Activated CD4-positive, alpha-beta T cell treated with anti-CD3 and anti-CD28 coated beads, Interleukin-2, amount 10 ng/mL, durations not matched to agents 24 days and 14 days (primary cell): ENCODE measurements at places on chromosomes 16 and 17. TPM values are rescaled to one million over a fixed set of nuclear protein-coding genes. Genes with fewer than 3 reads are reported as not detected.

GRCh38 chr17:72409405-72410002 is 288.7 kb downstream of the SOX9 start:
- DNase-seq, result no peak
- H3K27me3 ChIP-seq, result no peaks in the 10 kb centered on the region
- no peak overlapping the region for H3K4me3 ChIP-seq
- no peaks in the 10 kb centered on the region for H3K36me3 ChIP-seq
- H3K4me1 ChIP-seq, result no peaks in the 10 kb centered on the region

DNA sequence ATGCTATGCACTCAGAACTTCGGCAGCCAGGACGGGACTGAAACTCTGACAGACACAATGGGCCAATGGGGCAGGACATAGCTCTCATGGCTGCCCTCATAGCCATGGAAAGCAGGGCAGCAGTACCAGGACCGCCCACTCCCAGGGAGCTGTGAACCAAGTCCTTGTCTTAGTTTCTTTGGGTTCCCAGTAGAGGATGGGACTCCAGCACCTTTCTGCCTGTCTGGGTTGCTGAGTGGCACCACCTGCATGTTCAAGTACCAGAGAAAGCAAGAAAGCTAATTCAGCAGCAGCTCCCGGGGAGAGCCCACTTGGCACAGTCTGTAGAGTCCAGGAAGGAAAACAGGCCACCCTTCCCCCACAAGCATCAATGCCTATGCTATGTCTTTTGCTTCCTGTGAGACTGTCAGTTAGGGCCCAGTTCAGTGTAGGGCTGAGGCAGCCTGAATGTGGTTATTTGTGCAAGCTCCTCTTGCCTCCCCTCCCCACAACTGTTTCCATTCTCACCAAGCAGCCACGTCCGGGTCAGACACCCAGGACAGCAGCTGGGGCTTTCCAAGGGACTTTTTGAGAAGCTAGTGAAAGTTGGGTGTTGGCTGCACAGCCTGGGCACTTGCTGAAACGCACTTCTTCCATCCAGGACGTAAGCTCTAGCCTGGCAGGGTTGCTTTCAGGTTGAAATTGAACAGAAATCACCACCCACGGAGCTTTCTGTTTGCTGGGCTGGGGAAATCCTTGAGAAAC is 7.8 kb downstream of the SUPT4H1 start:
- H3K27ac ChIP-seq, result peak overlapping the region; percentile 100
- H3K36me3 ChIP-seq, result peaks cover 91% of the 10 kb centered on the region
- no peaks in the 10 kb centered on the region for H3K27me3 ChIP-seq
- peaks cover 72% of the 10 kb centered on the region for H3K4me1 ChIP-seq
- peak overlapping the region; percentile 91 for H3K4me3 ChIP-seq

- no peak overlapping the region for H3K4me3 ChIP-seq
- H3K36me3 ChIP-seq, result peaks cover 9% of the 10 kb centered on the region
- H3K27ac ChIP-seq, result no peak overlapping the region
These were observed 85.6 kb upstream of the NOL11 start for GRCh38 chr17:67632141-67632540.

GRCh38 chr17:72477491-72477890 is 356.7 kb downstream of the SOX9 start:
- H3K4me1 ChIP-seq, result no peaks in the 10 kb centered on the region
- peaks cover 2% of the 10 kb centered on the region for H3K27me3 ChIP-seq
- no peak overlapping the region for H3K27ac ChIP-seq
- DNase-seq, result no peak
- no peaks in the 10 kb centered on the region for H3K36me3 ChIP-seq

DNA sequence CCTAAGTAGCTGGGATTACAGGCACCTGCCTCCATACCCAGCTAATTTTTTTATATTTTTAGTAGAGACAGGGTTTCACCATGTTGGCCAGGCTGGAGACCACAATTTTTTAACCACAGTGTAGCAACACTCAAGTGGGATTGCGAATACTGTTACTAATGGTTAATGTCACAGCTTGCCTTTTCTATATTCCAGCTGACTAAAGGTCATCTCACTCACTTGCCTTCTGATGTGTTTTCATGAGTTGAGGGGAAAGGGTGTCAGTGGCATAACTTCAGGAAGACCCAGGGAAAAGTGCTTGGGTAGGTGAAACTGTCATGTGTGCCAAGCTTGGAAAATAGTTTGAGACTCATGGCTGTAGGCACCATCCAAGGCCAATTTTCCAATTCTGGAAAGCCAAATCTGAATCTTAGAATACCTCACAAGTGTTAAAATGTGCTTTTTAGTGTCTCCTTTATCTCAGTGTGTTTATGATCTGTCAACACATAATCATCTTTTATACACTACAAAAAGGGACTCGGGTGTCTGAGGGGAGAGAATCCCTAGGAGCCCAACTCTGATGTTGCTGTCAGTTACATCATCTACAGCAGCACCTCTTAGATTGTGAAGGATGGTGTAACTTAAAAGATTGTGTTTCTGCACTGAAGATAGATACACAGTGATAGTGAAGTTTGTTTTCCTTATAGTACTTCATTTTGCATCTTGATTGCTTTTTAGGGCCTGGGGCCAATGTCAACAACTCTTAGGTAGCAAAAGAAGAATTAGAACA is 27.1 kb downstream of the OGFOD1 start:
- peaks cover 56% of the 10 kb centered on the region for H3K36me3 ChIP-seq
- H3K27me3 ChIP-seq, result no peaks in the 10 kb centered on the region
- no peak overlapping the region for H3K27ac ChIP-seq
- H3K4me3 ChIP-seq, result no peak overlapping the region
- DNase-seq, result no peak
- H3K4me1 ChIP-seq, result peaks cover 12% of the 10 kb centered on the region

GRCh38 chr16:73147958-73148357 is 100.0 kb upstream of the ZFHX3 start:
- H3K4me3 ChIP-seq, result no peak overlapping the region
- H3K27me3 ChIP-seq, result peaks cover 5% of the 10 kb centered on the region
- H3K36me3 ChIP-seq, result no peaks in the 10 kb centered on the region
- no peaks in the 10 kb centered on the region for H3K4me1 ChIP-seq

- H3K36me3 ChIP-seq, result peaks cover 14% of the 10 kb centered on the region
- no peak overlapping the region for H3K4me3 ChIP-seq
- peaks cover 87% of the 10 kb centered on the region for H3K4me1 ChIP-seq
- H3K27me3 ChIP-seq, result no peaks in the 10 kb centered on the region
- H3K27ac ChIP-seq, result peak overlapping the region; percentile 10
These were observed 46.1 kb downstream of the ANKRD11 start for GRCh38 chr16:89444151-89444723.

DNA sequence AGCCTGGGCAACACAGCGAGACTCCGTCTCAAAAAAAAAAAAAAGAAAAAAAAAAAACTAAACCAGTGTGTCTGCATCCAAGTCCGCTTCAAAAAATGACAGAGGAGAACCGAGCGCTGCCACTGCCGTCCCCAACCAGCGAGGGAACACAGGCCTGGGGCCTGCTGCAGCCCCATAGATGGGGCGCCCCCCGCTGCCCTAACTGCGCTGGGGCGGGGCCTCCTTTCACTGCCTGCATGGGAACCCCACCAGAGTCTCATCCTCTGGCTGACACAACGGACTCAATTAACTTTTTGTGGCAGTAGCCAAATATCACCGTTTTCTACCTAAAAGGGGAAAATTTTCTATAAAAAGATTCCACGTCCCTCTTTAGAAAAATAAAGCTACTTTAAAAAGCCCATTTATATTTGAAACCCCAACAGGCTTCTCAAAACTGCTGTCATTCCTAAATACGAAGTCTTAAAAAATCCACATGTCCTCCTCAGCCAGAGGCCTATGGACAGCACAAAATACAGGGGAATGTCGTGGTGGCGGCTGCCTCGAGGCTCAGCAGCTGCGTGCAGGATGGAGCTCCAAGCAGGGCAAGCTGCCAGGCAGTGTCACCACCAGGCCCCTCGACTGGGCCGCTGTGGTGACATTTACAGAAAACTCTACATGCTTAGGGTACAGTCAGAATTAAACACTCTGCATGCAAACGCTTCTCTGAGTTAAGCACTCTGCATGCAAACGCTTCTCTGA is 30.3 kb downstream of the KLHDC4 start:
- H3K27me3 ChIP-seq, result no peaks in the 10 kb centered on the region
- no peak overlapping the region for H3K27ac ChIP-seq
- H3K36me3 ChIP-seq, result peaks cover 23% of the 10 kb centered on the region
- peaks cover 9% of the 10 kb centered on the region for H3K4me1 ChIP-seq
- no peak for DNase-seq

DNA sequence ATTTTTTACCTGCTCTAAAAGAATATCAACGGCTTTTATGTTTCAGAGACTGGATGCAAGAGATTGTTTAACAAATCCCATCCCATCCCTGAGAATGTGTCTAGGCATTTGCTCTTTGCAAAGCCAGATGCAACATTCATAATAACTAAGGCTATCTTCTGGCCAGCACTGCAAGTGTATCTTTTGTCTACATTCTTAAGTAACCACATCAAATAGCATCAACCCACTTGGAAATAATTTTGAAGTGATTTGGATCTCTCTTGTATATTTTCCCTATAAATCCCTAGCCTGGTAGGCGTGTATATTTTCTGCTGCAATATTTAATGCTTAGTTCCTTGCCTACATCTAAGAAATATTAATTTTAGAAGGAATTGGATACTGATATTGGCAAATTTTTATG is 64.3 kb downstream of the PIGL start:
- peaks cover 26% of the 10 kb centered on the region for H3K4me1 ChIP-seq
- H3K27ac ChIP-seq, result no peak overlapping the region
- H3K36me3 ChIP-seq, result peaks cover 25% of the 10 kb centered on the region
- H3K4me3 ChIP-seq, result no peak overlapping the region
- H3K27me3 ChIP-seq, result no peaks in the 10 kb centered on the region

DNA sequence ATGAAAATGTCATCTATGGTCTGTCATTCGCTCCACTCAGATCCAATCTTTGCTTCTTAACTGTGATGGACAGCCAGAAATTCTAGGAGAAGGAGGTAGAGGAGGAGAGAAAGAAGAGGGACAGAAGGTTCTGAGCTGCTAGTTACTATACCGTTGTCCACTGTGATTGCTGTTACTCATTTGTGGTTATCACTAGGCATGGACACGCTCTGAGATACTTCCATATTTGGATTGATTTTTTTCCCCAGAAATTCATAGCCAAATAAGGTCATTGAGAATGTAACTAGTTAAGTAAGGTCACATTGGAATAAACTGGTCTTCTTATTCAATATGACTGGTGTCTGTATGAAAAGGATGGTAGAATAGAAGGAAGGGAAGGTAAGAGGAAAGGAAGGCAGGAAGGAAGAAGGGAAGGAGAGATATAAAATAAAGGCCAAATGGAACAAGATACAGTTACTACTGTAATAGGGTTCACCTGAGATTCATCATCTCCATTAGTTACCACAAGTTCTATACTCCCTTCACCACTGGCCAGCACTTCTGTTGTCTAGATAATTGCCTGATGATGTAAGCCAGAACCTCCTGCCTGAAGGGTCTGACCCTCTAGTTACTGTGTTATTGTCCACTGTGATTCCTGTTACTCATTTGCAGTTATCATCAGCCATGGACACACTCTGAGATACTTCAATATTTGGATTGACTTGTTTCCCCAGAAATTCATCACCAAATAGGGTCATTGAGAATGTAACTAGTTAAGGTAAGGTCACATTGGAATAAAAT is 2.9 kb downstream of the KRTAP9-7 start:
- H3K4me3 ChIP-seq, result no peak overlapping the region
- no peak overlapping the region for H3K27ac ChIP-seq
- H3K4me1 ChIP-seq, result no peaks in the 10 kb centered on the region
- DNase-seq, result peak; percentile 13
- peaks cover 11% of the 10 kb centered on the region for H3K27me3 ChIP-seq
- H3K36me3 ChIP-seq, result no peaks in the 10 kb centered on the region

- peaks cover 42% of the 10 kb centered on the region for H3K4me1 ChIP-seq
- H3K27me3 ChIP-seq, result no peaks in the 10 kb centered on the region
- peaks cover 68% of the 10 kb centered on the region for H3K36me3 ChIP-seq
- H3K27ac ChIP-seq, result peak overlapping the region; percentile 51
- no peak for DNase-seq
These were observed 2.6 kb downstream of the NUP88 start for GRCh38 chr17:5416901-5417300.

DNA sequence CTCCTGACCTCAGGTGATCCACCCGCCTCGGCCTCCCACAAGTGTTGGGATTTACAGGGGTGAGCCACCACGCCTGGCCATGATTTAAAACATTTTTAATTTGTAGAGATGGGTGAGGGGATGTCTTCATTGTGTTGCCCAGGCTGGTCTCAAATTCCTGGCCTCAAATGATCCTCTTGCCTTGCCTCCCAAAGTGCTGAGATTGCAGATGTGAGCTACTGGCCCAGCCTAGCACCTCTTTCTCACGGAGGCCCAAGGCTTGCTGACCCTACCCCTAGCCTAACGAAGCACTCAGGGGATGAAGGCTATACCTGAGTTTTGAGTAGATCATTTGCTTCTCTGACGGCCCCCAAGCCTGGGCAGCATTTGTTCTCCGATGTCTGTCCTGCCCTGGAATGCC is 26.6 kb downstream of the UNK start:
- H3K4me3 ChIP-seq, result no peak overlapping the region
- DNase-seq, result no peak
- H3K27me3 ChIP-seq, result no peaks in the 10 kb centered on the region
- H3K27ac ChIP-seq, result no peak overlapping the region
- peaks cover 11% of the 10 kb centered on the region for H3K36me3 ChIP-seq

DNA sequence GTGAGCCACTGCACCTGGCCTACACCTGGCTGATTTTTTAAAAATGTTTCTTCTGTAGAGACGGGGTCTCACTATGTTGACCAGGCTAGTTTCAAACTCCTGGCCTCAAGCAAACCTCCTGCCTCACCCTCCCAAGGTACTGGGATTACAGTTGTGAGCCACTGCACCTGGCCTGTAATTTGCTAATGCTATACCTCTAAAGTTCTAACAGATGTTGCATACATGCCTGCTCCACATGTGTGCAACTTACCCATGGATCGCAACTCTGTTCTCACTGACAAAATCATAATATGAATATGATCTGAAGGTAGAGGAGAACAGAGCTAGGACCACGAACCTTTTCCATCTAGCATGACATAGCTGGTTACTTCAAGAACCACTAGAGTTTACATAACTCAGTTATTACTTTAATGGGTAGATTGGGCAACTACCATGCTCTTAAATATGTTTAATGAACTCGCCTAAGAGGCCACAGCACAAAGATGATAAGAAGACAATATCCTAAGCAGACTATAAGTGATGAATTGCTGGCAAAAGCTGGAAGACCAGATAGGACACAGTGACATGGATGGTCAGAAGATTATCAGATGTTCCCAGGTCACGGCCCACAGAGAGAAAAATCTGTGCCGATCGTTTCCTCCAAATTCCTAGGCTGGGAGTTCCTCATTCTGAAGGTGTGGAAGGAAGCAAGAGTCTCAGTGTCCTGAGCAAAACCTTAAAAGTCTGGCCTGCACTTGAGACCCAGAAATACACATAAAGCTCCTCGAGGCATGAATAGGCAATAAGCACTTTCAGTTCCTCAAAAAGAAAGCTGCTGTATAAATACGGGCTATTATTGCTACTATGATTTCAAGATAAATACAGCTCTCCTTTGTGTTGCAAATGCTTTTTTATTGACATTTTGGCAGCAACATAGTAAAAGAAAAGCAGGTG is 53.6 kb upstream of the ICAM2 start:
- H3K4me3 ChIP-seq, result no peak overlapping the region
- no peaks in the 10 kb centered on the region for H3K27me3 ChIP-seq
- H3K4me1 ChIP-seq, result peaks cover 28% of the 10 kb centered on the region

Gene SLFN14
- total RNA-seq, result 0.07 TPM in 1 of 2 replicates, not detected in the other

Gene HBM
- total RNA-seq, result not detected in 2 replicates

Gene PLA2G10
- total RNA-seq, result not detected in 2 replicates

Gene KRTAP2-1
- not detected in 2 replicates for total RNA-seq

Gene AANAT
- total RNA-seq, result not detected in 2 replicates

Gene ITGB3
- total RNA-seq, result not detected in 2 replicates

Gene BCKDK
- 44.3 and 44.9 TPM in 2 replicates for total RNA-seq

Gene FBXO39
- total RNA-seq, result 0.26 and 0.36 TPM in 2 replicates
